ENCODE measurements at places on chromosomes 13 and 19. TPM values are rescaled to one million over a fixed set of nuclear protein-coding genes. Genes with fewer than 3 reads are reported as not detected.

The ZNF730 gene
- polyA plus RNA-seq, result 0.85 TPM

The SLC8A2 gene
- polyA plus RNA-seq, result 0.60 TPM

The DACH1 gene
- polyA plus RNA-seq, result 1.4 TPM

The LILRB3 gene
- polyA plus RNA-seq, result 4.9 TPM

The SETDB2 gene
- polyA plus RNA-seq, result 6.6 TPM

The C5AR1 gene
- polyA plus RNA-seq, result 3.5 TPM

The IFNL1 gene
- not detected for polyA plus RNA-seq

The F2RL3 gene
- polyA plus RNA-seq, result 2.2 TPM

The NOVA2 gene
- 3.5 TPM for polyA plus RNA-seq

The PEAK3 gene
- not detected for polyA plus RNA-seq

The DACT3 gene
- polyA plus RNA-seq, result 15.2 TPM

The PROZ gene
- not detected for polyA plus RNA-seq

The TDRD3 gene
- polyA plus RNA-seq, result 15.8 TPM

The SPIB gene
- not detected for polyA plus RNA-seq

The MKNK2 gene
- polyA plus RNA-seq, result 69.5 TPM

The DAND5 gene
- polyA plus RNA-seq, result not detected

The ZGLP1 gene
- polyA plus RNA-seq, result 4.5 TPM

The LILRB4 gene
- polyA plus RNA-seq, result 6.9 TPM

The PGLYRP1 gene
- polyA plus RNA-seq, result not detected

The PODNL1 gene
- 3.7 TPM for polyA plus RNA-seq
